ENCODE measurements at places on chromosomes 3 and 15. TPM values are rescaled to one million over a fixed set of nuclear protein-coding genes. Genes with fewer than 3 reads are reported as not detected.

The CYP19A1 gene
- total RNA-seq = not detected

The MKRN2OS gene
- total RNA-seq = not detected

The MAPKBP1 gene
- total RNA-seq = 32.6 TPM

The PLCH1 gene
- 0.33 TPM for total RNA-seq

The SCAANT1 gene
- total RNA-seq = not detected

The TF gene
- total RNA-seq = under 0.01 TPM

All from vein endothelial cell (primary cell).